NCI-H2081 treated with DMSO at 0.1 percent for 48 hours (cell line): ENCODE measurements at places on chromosomes 1 and 21.

GRCh38 chr1:28067523-28068090 is 20.8 kb downstream of the EYA3 start:
- no peak for DNase-seq

DNA sequence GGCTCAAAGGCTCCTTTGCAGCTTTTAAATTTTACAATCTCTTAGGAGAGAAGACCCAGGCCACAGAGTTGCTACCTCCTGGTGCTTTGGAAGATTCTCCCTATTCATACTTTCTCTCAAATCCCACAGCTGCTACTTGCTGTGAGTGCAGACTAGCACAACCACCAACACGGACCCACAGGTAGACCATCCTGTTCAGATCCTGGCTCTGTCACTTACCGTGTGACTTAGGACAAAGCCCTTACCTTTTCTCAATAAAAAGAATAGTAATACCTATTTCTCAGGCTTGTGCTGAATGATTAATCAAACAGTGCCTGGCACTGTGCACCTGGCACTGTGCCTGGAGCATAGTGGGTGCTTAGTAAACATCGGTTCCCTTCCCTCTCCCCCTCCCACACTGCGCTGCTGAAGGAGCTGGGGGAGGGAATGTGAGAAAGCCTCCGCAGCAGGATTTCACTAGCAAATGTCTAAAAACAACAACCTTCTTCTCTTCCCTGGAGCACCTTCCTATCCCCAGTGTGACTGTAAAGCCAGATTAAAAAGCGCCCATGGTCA is 81.7 kb downstream of the PGM1 start:
- DNase-seq, result no peak

DNA sequence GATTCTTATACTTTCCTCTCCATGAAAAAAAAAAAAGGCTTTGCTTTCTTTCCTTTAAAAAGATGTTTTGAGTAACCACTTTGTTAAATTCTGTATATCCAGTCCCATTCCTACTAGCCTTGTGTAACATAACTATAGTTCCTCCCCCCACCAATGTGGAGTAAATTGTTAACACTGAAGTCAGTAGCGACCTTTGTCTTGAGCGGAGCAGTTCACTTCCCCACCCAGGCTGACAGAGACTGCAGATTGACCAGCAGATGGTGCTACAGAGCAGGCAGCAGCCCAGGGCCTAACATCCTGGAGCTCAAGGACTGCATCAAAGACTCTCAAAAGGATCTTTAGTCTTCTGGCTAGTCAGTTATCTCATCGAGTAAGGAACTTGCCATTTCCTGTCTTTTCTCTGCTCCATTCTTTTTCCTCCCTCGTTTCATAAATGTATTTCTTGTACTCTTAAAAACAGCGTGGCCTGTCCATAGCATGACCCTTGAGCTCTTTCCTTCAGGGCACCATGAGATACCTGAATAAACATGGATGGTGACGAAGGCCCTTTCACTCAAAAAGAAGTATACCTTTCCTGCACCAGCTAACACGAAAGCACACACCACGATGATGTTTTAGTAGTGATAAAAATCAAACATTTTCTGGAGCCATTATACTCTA is 503.5 kb upstream of the PKN2 start:
- DNase-seq, result peak; percentile 2

DNA sequence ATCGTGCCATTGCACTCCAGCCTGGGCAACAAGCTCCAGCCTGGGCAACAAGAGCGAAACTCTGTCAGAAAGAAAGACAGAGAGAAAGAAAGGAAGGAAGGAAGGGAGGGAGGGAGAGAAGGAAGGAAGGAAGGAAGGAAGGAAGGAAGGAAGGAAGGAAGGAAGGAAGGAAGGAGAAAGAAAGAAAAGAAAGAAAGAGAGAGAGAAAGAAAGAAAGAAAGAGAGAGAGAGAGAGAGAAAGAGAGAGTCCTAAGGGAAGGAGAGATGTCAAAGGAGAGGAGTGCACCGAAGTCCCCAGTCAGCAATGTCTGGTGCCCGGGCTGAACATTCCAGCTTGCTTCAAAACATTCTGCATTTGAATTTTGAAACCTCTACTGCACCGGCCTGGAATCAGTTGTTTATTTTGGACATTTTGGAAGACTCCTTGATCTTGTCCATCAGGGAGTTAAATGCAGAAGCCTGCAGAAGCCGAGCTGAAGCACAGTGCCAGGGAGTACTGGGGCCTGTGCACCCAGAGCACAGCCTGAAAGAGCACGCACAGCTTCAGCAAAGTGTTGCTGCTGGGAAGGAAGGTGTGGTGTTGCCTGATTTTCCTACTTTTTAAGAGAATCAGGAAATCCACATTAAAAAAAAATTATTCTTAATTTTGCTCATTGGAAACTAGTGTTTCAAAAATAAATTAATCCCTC is 3.7 kb upstream of the IGSF3 start:
- DNase-seq, result no peak

DNA sequence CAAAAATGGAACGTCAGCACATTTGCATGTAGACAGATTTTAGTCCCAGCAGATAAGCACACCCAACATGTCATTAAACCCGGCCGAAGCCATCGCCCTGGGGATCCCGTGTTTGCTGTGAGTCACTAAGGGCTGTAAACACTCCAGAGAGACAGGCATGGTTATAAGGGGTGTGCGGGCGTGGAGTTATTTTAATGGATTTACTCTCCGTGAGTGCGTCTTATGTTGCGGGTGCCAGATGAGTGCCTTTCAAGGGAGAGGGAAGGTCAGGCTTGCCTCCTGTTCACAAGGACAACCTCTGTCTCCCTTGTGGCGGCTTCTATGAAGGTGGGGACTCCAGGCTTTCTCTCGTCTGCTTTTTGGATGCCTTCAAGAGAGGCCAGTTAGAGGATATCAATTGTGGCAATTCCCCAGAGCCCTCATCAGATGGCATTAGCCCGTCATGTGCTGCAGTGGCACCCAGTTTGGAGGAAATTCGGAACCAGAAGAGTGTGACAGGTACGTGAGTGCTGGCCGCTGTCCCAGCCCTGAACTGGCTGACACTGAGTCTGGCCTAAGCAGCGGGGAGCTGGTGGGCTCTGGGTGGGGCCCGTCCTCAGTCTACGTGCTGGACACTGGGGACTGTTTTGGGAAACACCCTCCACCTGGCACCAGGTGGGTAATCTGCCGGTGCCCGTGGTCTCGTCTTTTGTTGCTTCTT is 223.8 kb upstream of the TMEM51 start:
- no peak for DNase-seq

- no peak for DNase-seq
Measured at GRCh38 chr1:238360474-238360873, 469.8 kb upstream of the ZP4 start.

GRCh38 chr1:78303620-78304019 is 187.2 kb upstream of the PTGFR start:
- no peak for DNase-seq

DNA sequence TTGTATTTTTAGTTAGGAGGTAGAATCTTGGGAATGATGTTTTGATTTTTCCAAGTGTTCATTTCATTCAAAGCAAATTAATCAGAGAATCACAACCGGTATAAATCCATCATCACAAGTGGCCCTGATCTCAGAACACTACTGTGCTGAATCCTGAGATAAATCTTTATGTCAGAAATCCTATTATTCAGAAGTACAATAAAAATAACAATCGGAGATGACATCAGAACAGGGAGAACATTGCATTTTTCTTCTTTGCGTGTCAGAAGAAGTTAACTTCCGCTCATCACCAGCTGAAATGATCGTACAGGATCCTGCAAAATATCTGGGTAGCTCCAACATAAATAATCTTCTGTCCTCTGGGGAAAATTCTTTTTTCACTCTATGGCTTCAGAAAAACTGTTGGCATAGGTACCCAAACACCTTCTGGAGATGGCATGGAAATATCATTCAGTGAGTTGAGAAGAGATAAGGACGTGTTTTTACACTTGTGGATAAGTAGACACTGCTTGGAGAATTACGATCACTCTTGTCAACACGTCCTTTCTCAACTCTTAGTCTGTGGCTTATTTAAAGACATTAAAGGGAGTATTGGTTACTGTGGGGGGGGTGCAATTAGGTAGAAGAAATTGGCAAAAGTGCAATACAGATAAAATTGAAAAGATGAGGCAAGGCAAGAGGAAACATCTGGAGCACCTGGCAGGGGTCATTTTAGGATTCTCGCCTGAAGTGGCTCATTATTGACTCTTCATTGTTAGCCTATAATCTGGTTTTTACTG is 46.9 kb upstream of the SMYD2 start:
- DNase-seq, result peak; percentile 96
